OCI-M1 (cell line): ENCODE measurements at places on chromosomes 6 and 20.

- DNase-seq, result peak; percentile 90
Observed at GRCh38 chr6:150560004-150560883, 39.4 kb upstream of the PLEKHG1 start.

DNA sequence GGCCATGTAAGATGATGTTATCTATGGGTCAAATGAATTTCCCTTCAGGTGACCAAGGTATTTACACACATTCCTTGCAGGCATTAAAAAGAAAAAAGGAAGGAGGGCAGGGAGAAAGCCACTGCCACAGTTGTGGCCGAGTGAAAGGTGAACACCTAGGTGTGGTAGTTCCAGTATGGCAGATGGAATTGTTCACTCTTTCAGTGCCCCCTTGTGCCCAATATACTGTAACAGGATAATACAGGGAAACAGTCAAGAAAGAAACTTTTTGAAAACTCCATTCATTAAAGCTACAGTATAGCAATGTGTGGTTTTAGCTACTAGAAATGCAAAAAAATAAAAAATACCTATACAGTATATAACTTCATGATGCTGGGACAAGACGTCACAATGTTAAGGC lies 52.1 kb downstream of the BMP2 start:
- DNase-seq, result no peak

GRCh38 chr6:84314377-84314898 lies 87.0 kb upstream of the CEP162 start:
- DNase-seq, result no peak

GRCh38 chr6:4128748-4129147 lies 6.6 kb downstream of the ECI2 start:
- no peak for DNase-seq

DNA sequence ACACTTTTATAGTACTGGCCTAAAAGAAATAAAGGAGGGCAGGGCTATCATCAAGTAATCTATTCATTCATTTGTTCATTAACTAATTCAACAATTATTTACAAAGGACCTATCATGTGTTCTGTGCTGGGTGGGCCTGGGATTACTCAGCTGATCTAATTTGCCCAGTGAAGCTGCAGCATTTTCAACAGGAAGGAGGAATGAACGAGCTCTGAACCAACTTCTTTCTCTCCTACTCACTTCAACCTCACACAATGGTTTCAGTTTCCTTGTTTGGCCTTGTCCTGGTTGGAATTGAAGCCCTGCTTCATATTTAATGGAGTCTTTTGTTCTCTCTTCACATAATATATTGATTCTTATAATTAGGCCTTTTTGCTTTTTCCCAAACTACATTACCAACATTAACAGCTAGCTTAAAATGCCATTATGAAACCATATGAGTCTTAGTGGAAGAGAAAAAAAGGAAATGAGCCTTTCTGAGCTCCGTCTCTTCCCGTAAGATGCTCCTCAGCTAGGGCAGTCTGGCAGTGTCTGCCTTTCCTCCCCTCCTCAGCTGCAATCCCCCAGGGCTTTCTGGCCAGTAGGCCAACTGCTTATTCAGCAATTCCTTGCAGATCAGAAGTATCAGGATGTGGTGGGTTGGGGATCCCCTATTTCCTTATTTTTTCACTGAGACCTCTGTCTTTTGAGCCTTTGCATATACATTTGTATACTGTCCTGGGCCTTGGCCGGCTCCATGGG lies 79.4 kb upstream of the NRN1 start:
- DNase-seq, result no peak

DNA sequence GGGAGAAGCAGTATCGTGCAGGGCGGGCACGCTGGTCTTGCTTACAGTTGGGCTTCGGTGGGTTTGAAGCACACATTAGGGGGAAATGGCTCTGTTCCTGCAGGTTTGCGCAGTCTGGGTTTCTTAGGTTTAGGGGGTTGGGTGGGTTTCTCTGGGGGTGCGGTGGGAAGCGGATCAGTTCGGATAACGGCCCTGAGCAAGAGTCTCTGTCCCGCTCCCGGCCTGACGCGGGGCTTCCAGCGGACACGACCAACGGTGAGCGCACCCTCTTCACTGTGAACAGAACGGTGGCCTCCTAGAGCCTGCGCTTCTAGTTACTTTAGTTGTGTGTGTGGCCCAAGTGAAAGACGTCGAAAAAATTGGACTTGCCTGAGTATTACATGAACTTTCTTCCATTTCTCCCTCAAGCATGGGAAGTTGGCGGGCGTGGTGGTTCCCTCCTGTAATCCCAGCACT lies 635 bp upstream of the ELOVL2 start:
- DNase-seq, result no peak

GRCh38 chr6:45835721-45836437 lies 179.8 kb downstream of the CLIC5 start:
- DNase-seq, result peak; percentile 57

GRCh38 chr6:118280210-118280609 lies 267.9 kb upstream of the PLN start:
- DNase-seq, result no peak

- no peak for DNase-seq
Observed at GRCh38 chr6:14396826-14397517, 279.4 kb downstream of the CD83 start.

DNA sequence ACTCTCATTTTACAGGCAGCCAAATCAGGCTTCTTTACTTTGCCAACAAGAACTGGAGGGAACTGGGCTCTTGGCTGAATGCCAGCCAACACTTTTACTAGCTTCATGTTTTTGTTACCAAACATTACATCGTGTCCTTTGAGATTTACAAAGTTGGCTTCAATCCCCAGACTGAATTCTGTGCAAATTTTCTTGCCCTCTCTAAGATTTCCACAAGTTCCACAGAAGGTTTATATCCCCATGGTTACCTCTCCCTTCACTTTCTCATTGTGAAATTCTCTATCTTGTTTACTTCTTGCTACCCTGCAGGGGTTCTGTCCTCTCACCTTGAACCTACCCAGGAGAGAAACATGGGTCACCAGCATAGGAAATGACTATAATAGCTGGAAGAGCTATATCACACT lies 37.6 kb upstream of the PLCB1 start:
- DNase-seq, result no peak

- peak; percentile 12 for DNase-seq
Observed at GRCh38 chr6:129485746-129486145, 224.2 kb downstream of the ARHGAP18 start.

DNA sequence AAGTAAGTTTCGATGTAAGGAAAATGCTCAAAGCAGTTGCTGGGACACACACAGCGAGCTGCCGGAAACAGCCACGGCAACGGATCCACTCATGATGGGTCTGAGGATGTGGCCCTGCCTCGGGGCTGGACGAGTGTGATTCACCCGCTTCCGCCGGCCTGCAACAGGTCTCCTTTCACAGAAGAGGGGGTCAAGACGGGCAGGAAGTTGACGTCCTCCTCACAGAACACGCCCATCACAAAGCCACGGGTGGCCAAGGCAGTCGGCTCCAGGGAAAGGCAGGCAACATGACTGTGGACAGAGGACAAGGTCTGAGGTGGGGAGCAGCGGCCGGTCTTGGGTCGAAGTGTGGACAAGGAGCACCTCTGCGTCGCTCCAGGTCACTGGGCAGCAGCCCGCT lies 29.9 kb upstream of the SMOC2 start:
- DNase-seq, result no peak

DNA sequence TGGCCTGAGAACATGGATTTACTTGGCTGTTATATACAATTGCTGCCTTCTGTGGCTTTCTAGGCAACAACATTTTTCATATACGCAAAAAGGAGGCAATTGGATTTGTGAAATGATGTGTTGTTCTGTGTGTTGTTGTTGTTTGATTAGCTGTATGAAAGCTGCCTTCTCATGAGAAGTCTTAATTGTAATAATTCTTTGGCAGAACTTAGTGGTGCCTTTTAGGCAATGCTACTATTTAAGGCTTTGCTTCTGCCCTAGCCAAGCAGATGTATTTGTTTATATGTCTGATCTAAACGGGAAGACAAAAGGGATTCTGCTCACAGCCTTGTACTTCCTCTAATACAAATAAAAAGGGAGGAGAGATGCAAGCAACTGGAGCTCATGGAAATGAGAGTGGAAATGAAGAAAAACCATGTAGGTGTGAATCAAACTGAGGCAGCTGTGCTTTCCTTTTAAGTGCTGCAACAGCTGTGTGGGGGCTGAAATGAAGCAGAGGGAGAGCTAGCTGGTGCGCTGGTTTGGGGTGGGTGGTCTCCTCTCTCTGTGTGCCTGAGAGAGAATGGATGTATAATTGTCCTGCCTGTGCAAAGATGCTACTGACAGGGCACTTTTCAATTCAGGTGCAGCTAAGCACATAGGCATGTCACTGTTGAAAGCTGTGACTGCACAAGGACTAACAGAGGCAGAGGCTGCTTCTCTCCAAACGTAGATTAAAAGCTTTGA lies 386.9 kb upstream of the MAN1A1 start:
- DNase-seq, result no peak

DNA sequence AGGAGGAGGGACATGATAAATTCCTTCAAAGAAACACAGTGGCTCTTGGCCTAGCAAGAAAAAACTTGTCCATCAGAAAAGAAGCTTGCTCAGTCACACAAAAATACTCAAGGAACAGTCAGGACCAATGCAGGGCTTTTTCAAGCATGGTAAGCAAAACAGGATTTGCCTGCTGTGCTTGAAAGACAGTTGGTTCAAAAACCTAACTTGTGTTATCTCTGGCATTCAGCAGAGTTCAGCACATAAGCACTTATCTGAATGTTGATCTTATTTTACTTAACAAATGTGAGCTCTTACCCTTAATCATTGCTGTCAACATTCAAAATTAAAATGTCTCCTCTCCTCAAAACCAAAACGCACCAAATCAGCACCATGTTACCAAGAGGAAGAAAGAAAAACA lies 38.3 kb downstream of the ATG5 start:
- peak; percentile 57 for DNase-seq

GRCh38 chr6:134482593-134483270 lies 164.8 kb upstream of the SGK1 start:
- no peak for DNase-seq

- DNase-seq, result no peak
Observed at GRCh38 chr6:37783025-37783855, 36.3 kb upstream of the ZFAND3 start.

- no peak for DNase-seq
Observed at GRCh38 chr6:24930431-24930871, 5.3 kb downstream of the RIPOR2 start.

DNA sequence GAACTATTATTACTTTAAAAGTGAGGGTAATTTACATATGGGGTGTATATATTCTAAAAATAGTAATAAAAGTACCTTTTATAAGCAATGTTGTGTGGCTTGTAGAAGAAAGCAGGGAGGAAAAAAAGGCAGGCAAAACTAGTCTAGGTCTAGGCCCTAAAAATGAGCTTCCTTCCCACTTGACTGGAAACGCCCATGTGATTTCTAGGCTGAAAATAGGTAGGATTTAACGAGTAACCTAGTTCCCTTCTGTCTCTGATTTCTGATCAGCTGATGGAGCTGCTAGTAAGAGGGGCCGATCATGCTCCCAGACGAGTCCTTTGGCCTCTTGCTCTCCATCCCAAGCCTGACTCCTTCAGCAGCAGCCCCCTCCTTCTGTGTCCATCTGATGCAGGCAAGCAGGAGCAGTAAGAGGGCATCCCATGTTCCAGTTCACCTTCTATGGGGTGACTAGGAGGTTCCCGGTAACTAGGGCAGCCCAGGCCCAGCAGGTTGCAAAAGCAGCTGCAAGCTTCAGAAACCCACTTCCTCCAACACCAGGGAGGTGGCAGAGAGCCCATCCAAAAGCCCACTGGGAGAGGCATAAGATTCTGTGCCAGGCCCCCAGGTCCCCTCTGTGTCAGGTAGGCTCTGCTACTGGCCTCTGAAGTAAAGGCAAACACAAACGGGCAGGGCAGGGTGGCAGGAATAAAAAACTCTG lies 24.4 kb downstream of the TBC1D20 start:
- DNase-seq, result no peak

DNA sequence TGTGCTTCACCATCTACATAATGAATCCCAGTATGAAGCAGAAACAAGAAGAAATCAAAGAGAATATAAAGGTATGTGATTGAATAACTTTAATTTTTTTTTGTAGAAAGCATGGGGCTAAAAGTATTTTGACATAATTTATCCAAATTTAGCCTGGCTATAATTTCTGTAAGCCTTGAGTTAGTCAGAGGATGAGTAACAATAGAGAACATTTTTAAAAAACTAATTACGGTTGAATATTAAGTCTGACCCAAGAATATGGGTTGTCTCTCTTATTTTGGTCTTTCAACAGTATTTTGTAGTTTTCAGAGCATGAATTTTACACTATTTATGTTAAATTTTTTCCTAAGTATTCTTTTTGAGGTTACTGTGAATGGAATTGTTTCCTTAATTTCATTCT lies 2.5 kb downstream of the GMNN start:
- DNase-seq, result no peak

DNA sequence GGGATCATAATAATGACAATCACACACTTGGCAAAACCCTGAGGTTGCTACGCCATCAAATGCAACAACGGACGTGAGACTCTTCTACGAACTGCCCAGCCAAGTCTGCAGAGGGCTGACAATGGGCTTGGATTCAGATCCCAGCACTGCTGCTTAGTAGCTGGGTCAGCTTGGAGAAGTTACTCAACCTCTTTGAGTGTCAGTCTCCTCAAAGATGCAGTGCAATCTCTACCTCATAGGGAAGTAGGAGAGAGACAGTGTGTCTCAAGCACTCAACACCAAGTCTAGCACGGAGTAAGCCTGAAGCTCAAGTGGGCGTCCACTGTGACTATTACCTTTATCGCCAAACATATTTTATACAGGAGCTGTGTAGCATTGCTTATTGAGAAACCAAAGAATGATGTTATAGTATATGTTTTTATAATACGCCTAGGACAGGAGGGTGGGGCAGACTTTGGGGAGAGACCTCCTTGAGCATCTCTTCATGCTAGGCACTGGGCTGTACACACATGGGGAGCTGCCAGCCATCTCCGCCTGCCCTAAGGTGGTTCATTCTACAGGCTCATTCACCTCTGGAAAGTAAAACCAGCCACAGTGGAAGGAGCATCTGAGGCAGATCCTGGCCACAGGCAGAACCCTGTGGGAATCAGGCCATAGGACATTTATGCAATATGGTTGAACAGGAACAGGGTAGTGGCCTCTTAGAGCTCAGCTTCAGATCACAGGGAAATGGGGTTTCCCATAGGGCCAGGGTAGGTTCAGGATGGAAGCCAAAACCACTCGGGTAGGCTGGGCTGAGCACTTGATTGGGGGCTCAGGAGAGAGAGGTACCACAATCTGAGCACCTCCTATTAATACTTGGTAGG lies 160.2 kb downstream of the MRPL14 start:
- DNase-seq, result no peak

DNA sequence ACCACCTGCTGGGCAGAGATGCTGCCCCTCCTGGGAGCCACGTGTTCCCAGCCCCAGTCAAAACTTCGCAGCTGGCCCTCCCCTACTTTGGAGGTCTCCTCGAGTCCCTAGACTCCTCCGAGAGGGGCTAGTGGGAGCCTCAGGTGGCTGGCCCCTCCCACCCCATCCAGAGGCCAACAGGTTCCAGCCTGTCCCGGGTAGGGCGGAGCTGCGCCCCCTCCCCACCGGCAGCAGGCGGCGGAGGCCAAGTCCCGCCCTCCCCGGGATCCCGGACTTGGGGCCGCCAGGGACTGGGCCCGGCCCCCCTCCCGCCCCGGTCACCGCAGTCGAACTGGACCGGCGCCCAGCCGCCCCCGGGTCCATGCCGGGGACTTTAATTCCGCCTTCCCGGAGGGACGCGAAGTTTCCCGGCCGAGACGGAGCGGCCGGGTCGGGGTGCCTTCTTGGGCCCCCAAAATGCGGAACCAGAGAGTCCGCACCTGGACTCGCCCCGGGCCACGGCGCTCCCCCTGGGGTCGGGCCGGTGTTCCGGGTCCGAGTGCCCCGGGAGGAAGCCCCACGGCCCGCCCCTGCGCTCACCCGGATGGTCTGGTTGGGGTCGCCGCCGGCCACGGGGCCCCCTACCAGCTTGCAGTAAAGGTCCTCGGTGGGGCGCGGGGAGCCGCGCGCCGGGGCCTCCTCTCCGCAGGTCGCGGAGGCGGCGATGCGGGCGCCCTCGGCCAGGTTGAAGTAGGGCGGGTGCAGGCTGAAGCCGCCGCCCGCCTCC lies 559 bp downstream of the LAMA5 start:
- no peak for DNase-seq
